ENCODE measurements at places on chromosomes 1 and 21.

- DNase-seq = no peak
Measured at GRCh38 chr1:47030170-47030805, 6.8 kb downstream of the CYP4X1 start.

DNA sequence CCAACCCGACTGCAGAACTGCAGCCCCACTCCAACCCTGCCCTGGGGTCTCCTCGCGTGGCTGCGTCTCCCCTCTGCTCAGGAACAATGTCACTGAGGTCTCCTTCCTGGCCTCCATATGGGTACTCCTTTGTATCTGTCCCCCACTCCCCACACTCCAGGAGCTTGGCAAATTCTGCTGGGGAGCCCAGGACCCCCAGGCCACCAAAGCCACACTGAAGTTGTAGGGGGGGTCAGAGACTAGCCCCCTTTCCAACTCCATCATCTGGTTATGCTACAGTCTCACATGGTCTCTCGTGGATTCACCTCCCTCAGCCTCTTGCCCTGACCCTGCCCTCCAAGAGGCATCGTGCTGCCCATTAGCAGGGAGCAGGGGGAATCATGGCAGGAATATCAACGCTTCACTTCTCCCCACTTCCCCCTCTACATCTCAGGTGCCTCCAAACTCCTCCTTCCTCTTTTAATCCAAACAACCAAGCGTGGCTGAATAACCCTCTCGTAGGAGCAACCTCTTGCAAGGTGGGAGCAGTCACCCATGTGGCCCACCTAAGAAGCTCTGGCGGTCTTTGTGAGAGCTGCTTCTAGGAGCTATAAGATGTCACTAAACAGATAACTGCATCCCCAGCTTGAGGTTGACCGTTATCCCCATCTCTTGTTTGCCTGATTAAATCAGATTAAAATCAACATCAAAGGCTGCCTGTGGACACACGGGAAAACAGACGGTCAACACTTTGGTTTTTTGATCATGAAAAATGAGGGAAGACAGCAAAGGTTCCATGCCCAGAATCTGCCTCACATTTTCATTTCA lies 86.4 kb downstream of the MIS18A start:
- DNase-seq = no peak

GRCh38 chr1:53592521-53592982 lies 133.4 kb downstream of the DMRTB1 start:
- DNase-seq = no peak

GRCh38 chr1:234400773-234401172 lies 27.5 kb downstream of the COA6 start:
- DNase-seq = no peak

GRCh38 chr1:15950302-15950701 lies 25.6 kb downstream of the ZBTB17 start:
- DNase-seq = peak; percentile 61

DNA sequence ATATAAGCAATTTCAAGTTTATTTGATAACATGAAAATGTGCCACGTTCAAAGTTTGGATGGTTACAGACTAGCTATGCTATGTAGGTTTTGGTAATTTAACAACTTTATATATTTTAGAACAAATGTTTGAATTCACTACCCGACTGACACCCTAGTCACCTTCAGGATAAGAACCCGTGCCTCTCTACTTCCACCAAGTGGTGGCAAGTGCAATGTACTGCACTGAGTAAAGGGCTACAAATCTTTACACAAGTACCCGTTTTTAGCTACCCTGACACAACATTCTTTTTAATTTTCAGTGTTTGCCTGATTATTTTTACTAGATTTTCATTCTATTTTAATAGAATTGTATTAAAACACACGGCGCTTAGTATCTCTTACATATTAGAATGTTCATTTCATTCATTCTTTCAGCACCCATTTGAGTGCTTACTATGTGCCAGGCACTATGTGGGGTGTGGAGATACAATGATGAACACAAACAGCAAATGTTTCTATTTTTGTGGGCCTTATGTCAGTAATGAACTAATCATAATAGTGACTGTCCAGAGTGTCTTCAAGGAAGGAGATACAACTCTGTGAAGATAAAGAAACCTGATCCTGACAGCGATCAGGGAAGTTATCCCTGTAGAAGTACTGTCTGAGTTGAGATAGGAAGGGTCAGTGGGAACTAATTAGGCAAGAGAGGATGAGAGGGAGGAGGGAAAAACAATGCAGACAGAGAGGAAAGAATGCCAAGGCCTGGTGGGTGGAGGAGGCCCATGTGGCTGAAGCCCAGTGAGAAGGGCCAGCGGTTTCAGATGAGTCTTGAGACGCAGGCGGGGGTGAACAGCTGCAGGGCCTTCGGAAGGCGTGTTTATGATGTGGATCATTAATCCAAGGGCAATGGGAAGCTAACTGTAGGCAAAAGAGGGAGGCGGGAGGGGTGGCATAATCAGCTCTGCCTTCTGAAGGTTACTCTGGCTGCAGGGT lies 3.8 kb downstream of the LCA5L start:
- peak; percentile 7 for DNase-seq

- no peak for DNase-seq
Measured at GRCh38 chr1:84615790-84616189, 41.5 kb upstream of the CTBS start.

DNA sequence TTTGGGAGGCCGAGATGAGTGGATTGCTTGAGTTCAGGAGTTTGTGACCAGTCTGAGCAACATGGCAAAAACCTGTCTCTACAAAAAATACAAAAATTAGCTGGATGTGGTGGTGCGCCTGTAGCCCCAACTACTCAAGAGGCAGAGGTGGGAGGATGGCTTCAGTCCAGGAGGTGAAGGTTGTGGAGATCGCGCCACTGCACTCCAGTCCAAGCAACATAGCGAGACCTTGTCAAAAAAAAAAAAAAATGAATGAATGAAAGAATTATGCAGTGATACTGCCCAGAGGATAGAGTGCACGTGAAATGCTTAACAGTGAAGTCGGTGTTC lies 429 bp upstream of the DPH2 start:
- DNase-seq = no peak

DNA sequence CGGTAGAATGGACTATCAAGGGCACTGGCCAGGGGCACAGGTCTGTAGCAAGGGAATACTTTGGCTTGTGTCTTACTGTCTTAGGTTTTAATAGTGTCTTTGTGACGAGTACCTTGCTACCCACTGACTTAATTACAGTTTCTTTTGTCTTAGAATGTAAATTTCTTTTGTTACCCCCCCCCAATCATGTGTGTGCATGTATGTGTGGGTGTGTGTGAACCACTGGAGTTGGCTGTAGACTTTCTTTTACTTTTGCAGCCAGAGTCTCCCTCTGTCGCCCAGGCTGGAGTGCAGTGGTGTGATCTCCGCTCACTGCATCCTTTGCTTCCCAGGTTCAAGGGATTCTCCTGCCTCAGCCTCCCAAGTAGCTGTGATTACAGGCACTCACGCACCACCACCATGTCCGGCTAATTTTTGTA lies 61.8 kb upstream of the CLDN14 start:
- no peak for DNase-seq

- no peak for DNase-seq
Measured at GRCh38 chr1:245842106-245842505, 665.0 kb downstream of the SMYD3 start.

- no peak for DNase-seq
Measured at GRCh38 chr1:222385955-222386354, 161.9 kb downstream of the HHIPL2 start.

- no peak for DNase-seq
Measured at GRCh38 chr1:230231774-230232145, 164.7 kb downstream of the GALNT2 start.

DNA sequence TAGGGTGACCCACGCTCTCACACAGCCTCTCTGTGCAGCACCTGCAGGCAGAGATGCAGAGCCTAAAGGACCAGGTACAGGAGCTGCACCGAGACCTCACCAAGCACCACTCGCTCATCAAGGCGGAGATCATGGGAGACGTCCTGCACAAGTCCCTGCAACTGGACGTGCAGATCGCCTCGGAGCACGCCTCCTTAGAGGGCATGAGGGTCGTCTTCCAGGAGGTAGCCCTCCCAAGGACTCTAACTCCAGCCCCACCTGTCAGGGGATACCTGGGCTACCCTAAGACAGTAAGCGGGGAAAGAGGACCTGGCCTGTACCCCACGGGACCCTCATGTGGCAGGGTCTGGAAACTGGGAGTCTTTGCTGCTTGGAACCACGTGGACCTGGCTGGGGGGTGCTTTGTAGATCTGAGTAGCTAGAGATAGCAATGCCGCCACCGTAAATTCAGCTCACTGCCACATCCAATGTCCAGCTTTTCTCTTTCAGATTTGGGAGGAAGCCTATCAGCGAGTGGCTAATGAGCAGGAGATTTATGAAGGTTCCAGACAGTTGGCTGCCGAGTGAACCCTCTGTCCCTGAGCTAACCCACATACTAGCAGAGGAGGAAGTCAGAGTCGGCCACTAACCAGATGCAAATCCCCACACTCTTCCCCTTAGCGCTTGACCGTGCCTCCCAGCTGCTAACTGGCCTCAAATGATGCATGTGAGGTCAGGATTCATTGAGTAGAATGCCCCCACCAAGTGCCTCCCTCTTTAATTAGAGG lies 6.5 kb downstream of the RNF207 start:
- no peak for DNase-seq

GRCh38 chr1:47738560-47739182 lies 258.5 kb downstream of the TRABD2B start:
- no peak for DNase-seq

- peak; percentile 65 for DNase-seq
Measured at GRCh38 chr1:111596499-111596898, 23.1 kb upstream of the RAP1A start.

DNA sequence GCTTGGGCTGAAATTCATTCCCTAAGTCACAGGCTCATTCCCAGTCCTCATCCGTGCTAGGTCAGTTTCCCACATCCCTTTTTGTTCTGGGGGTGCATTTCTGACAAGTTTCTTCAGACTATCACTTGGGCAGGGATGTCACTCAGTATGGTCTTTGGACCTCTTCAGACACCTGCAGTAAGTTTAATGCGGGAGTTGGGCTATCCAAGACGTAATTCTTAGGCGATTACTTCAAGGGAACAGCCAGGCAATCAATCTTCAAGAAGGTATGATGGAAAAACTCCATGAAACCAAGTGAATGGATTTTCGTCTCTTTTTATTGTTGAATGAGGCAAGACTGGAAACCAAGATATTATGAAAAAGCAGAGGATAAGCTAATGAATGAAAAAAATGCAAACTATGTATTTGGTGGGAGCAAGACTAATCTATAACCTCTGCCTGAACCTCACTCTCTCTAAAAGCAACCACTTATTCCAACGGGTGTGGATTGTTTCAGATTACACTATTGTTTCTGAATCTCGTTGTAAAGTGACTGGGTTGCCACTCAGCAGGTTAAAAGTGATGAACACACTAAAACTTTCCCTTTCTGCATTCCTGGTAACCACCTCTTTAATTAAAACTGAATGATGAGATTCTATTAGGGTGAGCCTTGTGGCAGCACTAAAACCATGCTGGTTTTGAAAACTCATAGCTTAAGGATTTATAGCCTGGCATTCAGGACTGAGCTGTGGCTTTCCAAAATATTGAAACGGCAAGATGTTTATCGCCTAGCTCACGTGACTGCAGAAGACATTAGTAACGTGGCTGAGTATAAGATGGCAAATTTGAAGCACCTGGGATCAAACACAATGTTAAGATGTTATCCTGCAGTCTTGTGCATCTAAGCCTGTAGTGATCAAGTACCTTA lies 1.1 kb downstream of the RASAL2 start:
- DNase-seq = no peak

- no peak for DNase-seq
Measured at GRCh38 chr1:89606227-89606980, 26.5 kb upstream of the LRRC8C start.

- DNase-seq = no peak
Measured at GRCh38 chr1:244439391-244440032, 12.2 kb downstream of the ADSS2 start.

DNA sequence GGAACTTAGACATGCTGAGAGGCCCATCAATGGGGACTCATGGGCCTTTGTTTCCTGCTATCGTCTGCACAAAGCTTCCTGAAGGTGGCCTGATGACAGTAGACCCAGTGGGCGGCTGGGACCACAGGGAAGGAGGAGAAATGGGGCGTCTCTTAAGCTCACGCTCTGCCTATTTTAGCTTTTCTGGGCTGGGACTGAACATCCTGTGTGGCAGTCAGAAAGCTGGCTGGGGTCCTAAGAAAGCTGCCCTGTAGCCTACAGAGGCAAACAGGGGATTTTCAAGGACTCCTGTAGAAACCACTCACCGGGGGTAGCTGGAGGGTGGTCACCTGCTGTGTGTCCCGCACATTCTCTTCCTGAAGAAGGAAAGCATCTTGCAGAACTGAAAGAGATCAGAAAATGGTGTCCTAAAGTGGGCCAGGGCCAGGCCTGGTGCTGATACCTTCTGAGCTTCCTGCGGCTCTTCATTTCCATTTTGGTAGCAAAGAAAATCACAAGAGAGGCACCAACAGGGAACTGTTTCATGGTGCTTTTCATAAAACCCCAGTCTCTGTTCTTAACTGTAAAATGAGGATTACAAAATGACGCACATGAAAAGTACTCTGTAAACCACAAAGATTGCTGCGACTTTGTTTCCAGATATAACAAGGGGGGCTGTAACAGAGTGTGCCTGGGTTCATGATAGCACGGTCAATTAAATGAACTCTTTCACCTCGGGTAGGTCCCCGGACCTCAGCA lies 8.6 kb downstream of the ZNF496 start:
- no peak for DNase-seq

DNA sequence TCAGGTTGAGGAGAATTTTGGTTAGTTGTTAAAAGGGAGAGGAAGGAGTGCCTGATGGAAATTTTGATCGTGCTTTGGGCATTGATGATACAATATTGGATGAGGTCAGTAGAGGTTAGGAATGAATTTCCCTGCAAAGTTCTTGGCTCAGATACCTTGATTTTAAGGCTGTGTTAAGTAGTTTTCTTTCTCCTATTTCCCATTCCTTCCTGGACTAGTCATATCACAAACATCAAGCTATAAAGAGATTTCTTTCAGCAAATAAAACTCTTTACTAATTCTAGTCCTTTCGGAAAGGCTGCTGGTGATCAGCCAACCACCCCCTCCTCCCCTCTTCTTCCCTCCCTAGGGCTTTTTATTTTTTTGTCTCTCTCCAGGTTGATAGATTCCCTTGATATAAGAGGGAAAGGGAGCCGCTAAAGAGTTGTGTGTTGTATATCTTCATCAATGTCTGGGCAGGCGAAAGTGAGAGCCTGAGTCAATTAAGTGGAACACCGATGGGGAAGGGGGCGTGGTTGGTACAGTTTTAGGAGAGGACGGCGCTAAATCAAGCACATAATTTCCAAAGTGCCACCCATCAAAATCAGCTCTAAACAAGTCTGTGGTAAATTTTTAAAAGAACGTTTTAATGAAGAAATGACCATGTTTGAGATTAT lies 100.1 kb upstream of the PLXNA2 start:
- DNase-seq = no peak

- DNase-seq = no peak
Measured at GRCh38 chr1:85328713-85329397, 52.4 kb upstream of the BCL10 start.

GRCh38 chr1:8293118-8293517 lies 24.8 kb upstream of the SLC45A1 start:
- no peak for DNase-seq

DNA sequence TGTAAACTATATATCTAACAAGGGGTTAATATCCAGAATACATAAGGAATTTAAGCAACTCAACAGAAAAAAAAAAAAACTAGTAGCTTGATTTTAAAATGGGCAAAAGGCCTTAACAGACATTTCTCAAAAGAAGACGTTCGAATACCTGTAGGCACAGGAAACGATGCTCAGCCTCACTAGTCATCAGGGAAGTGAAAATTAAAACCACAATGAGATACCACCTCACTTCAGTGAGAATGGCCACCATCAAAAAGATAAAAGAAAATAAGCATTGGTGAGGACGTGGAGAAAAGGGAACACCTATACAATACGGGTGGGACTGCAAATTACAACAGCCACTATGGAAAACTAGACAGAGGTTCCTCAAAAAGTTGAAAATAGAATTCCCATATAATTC lies 37.3 kb downstream of the NPHP4 start:
- no peak for DNase-seq
